ENCODE measurements at places on chromosomes 11 and 22.
A peak's percentile ranks its signal among the peaks of the same experiment; 100 is the strongest.

GRCh38 chr11:83895516-83895915, 609.3 kb upstream of the CCDC90B start:
- DNase-seq: no peak

DNA sequence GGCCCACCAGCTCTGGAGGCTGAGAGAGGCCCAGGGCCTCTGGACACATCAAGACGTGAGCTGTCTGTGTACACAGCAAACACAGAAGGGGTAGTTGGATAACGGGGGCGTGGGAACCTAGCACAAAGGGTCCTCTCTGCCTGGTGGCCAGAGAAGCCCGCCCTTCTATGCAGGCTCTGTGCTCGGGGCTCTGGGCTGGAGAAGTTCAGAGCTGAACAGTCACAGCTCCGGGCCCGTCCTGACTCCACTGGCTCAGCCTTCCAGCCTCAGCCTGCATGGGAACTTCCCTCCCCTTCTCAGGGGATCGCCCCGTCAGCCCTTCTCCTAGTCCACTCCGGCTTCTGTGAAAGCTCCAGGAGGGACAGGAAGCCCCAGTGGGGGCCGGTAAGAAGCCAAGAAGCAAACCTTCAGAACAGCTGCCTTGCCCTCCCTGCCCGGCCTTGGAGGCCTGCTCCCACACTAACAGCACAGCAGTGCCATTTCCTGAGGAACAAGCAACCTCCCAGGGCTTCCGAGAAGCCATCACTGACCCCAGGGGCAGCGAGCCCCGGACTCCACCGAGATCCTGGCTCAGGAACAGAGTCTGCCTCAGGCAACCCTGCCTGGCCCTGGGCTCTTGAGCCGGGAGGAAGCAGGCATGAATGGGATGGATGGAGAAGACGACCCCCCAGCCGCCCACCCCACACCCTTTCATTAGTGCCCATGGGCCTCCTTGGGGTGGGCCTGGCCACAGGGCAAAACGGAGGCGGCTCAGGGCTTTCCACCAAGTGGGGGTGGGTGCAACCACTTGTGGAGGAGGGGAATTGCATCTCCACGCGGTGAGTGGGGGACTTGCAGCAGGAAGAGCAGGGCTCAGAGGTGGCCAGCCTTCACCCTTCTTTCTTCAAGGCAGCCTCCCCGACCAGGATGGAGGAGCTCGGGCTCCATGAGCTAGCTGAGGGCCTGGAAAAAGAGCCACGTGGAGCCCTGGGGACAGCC, 119.8 kb downstream of the ST3GAL4 start:
- DNase-seq: no peak

GRCh38 chr11:360326-361280, 8.7 kb upstream of the B4GALNT4 start:
- DNase-seq: peak; percentile 72

DNA sequence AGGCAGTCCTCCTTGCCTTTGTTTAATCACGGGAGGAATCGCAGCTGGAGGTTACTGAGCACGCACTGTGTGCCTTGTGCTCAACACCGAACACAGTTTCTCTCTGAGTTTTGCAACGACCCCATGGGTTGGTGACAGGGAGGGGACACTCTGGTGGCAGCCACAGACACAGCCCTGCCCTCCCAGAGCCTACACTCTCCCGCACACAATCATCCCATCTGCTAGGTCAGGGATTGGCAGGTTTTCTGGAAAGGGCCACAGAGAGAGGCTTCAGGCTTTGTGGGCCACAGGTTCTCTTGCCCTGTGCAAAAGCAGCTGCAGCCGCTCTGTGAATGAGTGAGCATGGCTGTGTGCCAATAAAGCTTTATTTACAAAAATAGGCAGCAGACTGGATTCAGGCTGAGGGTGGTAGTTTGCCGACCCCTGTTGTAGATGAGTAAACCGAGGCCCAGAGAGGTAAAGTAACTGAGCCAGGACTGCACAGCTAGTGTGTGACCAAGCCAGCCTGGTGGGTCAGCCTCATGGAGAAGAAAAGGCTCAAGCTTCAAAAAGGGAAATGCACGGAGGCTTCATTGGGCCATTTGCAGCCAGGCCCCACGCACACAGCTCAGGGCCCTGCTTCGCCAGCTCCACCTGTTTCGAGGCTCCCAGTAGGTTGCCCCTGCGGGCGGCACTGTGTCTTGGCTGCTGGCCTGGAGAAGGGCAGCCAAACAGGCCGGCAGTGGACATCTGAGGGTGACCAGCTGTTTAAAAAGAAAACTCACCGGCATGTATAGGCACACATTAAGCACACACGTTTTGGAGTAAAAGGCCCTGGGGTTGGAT, 16.3 kb downstream of the LTO1 start:
- no peak for DNase-seq

DNA sequence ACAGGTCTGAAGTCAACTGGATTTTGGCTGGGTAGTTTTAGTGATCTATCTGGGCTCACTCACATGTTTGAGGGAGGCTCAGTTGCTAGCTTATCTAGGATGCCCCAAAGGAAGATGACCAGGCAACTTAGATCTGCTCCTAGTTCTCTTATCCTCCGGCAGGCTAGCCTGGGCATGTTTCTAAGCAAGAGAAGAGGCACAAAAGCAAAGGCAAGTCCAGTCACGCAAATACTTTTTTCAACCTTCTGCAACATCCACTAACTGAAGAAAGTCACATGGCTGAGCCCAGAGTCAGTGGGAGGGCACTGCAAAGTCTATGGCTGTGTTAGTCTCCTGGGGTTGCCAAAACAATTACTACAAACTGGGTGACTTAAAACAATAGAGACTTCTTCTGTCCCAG, 32.9 kb upstream of the FSHB start:
- DNase-seq: no peak

DNA sequence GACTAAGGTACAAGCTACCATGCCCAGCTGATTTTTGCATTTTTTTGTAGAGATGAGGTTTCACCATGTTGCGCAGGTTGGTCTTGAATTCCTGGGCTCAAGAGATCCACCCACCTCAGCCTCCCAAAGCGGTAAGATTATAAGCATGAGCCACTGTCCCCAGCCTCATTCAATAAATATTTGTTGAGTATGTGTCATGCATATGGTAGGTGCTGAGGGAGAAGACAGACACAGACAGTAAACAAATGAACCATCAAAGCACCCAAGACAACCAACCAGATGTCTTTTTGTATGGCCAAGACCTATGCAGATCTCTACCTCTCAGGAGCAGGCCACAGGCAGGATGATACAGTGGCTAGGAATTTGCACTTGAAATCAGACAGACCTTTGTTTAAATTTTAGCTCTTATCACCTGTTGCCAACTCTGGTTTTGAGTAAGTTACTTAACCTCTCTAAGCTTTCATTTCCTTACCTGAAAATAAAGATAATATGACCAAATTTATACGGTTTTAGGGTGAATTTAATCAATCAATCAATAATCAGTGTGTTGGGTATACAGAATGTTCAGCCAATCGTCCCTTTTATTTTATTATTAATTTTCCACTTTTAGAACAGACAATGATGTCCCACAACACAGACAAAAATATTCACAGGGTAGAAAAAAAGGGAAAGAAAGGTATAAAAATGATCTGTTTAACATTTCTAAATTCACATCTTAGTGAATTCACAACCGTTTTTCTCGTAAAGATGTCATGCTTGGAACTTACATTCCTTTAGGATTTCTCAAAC, 128.2 kb downstream of the SGSM3 start:
- no peak for DNase-seq

All from sigmoid colon (tissue), 7 donors.